ENCODE measurements at places on chromosomes 5 and 9. TPM values are rescaled to one million over a fixed set of nuclear protein-coding genes. Genes with fewer than 3 reads are reported as not detected.

INSL6 gene
- total RNA-seq: not detected

CXXC5 gene
- total RNA-seq: 45.1 TPM

BTNL3 gene
- total RNA-seq: not detected

PLAC8L1 gene
- not detected for total RNA-seq

HNRNPH1 gene
- 848 TPM for total RNA-seq
